ENCODE measurements at places on chromosomes 12 and 14.

DNA sequence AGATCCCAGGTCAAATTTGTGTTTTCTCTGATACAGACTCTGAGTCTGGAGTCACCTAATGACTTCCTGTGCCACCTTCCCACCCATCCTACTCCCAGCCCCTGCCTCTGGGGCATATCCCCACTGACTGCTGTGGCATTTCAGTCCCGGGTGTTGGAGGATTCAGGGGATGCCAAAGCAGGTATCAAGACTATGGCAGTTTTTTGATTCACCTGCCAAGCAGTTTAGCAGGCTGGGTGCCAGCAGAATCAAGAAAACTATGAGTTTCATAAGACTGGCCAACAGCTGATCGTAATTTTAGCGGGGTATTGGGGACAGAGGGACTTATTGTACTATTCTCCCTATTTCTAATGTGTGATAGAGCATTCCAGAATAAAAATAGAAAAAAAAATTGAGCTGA lies 4.6 kb downstream of the PLEKHH1 start:
- no peak for DNase-seq

DNA sequence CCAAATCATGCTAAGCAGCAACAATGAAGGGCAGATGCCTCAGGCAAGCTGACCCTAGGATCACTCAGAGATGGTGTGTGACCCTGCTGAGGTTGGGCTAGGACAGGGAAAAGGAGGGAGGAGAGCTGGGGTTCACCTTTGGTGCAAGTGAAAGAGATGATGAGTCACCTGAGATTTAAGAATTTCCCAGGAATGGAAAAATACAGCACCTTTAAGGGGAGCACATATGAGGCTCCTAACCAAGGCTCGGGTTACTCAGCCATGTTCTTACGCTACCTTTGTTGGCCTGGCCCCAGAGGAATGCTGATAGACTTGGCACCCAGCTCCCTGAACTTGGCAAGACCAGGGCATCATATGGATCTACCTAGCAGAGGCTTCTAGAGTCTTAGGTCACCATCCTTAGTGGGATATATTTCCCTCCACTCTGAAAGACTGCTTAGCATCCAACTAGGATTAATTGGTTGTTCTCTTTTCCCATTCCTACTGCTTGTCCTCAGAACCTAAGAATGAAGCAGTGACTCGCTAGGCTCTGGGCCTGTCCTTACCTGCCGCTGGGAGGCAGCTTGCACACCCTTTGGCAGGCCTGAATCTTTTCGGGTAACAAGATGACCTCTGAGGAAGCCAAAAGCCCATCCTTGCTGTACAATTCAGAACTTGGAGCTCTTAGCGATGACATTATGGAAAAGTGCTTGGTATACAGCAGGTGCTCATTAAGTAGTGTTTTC lies 4.0 kb upstream of the NAA25 start:
- no peak for DNase-seq

GRCh38 chr12:1424674-1425395 lies 169.5 kb downstream of the FBXL14 start:
- DNase-seq = no peak

DNA sequence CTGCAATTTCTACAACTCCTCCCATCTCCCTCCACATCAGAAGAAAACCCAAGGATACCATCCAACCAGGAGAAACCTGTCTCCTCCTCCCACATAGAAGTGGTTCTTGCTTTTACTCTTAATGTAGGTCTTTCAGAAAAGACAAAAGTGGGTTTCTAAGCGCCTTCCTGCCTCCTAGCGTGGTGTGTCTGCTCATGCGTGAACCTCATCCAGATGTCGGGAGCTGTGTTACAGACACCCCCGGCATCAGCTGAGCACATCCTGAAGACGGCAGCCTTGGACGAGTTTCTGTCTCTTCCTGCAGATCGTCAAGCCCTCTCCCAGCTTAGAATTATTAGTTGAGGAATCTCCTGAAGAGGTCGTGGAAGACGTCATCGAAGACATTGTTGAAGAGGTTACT lies 9.5 kb downstream of the LRRC43 start:
- DNase-seq = no peak

GRCh38 chr14:69703047-69704039 lies 63.6 kb upstream of the SRSF5 start:
- no peak for DNase-seq

DNA sequence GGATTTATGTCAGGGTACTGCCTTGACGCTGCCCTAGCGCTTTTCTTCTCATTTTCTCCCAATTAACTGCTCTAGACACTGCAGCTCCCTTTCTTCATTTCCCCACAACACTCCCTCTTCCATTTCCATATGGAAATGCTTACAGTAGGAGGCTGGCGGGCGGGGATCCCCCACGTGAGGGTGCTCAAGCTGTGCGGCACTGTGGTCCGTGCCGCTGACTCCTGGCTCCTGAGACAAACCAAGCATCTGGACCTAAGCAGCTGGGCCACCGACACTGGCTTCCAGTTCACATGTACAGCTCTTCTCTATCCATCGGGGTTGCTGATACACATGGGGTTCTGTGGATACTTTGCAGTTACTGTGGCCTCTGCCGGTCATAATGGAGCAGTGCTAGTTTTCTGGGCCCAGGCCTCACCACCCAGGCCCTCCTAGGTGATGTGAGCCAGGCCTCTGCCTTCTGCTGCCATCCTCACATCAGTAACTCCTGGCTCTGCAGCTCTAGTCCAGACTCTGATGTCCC lies 20.2 kb downstream of the TCHP start:
- DNase-seq = no peak

DNA sequence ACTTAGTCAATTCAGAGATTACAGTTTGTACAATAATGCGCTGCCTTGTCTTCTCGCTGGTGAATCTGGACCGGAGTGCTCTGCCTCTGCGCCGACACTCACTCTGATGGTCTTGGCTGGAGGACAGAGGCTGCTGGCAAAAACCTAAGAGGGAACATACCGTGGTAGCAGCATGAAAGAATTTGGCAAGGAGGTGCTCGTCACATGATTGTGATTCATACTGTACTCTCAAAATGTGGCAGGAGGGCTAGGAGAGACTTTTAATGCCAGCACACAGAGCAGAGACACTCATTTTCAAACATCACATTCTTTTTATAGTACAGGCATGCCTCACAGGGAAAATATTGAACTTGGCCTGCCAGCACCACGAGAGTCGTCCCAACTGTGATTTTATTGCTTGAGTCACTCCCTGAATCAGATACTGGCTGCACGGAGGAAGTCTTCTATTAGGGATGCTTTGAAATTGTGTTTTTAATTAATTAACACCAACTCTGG lies 67.8 kb downstream of the HMGA2 start:
- DNase-seq = no peak

DNA sequence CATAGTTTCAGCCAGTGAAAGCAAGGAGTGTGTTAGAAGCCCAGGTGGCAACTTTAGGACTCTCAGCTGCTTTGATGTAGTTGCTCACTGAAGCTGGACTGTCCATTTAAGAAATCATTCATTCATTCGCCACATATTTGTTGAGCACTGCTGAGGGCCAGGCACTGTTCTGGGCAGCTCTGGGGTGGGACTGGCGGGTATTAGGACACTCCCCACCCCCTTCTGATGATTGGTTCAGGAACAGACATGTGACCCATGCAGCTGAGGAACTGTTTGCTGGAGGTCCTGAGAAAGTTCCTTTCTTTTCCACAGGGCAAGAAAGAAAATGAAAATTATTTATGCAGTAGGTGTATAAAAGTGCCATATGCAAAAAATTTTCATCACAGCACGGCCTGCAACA lies 70.3 kb upstream of the CHST11 start:
- no peak for DNase-seq

DNA sequence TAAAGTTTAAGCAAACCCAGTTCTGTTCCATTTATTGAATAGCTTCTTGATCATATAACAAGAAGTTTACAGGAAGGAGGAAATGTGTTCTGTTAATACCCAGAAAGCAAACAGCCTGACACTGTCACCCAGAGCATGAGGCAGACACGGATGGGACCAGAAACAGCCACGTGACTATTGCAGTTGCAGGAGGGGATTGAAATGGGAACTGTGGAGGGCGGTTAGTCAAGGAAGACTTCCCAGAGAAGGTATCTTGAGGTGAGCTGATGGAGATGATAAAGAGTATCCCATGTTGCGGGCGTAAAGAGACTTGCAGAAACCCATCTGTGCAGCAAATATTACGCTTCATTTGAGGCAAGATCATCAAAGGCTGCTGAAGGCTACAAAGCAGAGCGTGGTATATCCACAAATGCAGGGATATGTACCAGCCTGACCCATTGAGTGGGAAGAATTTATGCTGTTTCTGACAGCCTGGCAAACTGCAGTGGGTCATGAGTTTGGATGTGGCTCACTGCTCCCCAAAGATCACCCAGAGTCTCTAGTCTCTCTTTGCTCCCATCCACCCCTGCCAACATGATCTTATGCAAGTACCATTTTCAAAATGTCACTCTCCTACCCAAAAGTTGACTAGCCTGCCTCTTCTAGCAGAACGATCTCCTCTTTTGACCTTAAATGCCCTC lies 20.7 kb downstream of the KRT76 start:
- DNase-seq = no peak

DNA sequence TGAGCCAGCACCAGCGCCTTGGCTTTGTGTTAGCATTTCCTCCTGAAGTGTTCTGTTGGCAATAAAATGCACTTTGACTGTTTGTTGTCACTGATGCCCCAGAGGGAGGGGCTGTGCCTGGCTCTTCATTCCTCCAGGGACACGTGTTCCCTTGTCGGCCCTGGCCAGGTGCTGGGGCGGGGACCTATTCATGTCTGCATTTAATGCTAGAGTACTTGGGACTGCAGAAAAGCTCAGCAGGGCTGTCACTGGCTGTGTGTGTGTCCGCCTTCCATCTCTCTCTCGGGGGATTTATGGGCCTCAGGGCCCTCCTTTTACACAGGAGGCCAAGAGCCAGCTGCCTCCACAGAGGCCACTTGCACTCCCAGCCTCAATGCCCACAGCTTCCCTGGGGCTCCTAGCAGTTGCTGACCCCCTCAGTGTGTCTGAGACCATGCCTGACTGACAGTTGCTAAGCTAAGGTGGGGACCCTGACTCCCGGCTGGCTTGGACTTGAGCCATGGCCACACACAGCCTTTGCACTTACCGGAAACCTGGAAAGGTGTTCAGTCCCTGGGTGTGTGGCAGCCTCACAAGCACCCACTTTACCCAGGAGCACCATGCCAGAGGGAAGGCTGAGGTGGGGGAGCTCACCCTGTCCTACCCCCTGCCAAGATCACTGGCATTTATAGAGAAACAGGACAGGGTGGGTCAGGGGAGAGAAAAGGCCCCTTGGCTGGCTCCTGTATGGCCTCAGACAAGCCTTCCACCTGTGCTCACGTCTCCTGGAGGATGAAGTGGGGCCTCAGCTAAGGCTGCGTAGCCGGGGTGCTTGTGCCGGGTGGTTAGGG lies 27.8 kb downstream of the HIP1R start:
- DNase-seq = no peak

DNA sequence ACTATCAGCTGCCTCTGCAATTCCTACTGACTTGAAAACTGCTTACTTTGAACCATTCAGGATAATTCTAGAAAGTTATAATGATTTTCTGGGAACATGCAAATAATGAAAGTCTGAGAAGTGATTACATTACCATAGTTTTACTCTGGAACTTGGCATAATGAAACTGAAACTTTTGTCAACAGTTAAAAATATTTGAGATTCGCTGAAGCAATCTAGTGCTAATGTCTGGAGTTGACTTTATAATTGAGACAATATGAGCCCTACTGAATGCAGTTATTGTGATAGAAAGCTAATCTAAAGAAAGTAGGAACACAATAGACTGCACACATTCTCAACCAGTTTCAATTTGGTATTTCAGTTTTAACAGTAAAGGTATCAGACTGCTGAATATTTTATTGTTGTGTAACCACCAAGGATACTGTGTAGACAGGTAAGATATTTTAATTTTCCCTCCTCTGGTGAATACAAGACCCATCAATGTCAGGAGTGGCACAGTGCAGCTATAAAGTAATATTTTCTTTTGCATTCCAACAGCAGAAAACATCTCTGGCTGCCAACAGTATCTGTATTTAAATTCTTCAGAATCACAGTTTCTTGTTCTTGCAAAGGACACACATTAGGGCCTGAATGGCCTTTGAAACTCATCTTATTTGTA lies 483.5 kb downstream of the ATP23 start:
- DNase-seq = no peak

GRCh38 chr12:53852061-53852460 lies 86.6 kb upstream of the HOXC13 start:
- DNase-seq = no peak

DNA sequence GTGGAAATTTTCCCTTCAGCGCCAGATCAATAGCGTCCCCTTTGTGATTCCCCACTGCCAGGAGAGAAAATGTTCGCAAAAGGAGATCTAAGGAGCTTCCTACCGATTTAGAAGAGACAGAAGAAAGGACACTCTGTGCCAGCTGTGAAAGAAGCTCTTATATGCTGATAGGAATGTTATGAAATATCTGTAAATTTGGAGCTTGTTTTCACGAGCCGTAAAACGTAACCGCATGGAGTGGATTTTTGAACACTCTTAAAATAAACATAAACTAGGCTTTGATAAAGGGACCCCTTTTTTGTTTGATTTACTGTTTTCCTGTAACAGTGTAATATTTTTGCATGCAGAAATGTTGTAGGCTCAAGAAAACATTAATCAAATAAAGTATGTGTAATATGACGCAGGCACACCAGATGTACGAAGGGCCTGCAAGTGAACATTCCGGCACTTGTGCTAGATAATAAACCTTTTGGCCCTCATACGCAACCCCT lies 346.8 kb downstream of the ETNK1 start:
- no peak for DNase-seq

GRCh38 chr12:63064080-63064479 lies 86.9 kb downstream of the AVPR1A start:
- no peak for DNase-seq
